ENCODE measurements at places on chromosomes 1 and 21.

DNA sequence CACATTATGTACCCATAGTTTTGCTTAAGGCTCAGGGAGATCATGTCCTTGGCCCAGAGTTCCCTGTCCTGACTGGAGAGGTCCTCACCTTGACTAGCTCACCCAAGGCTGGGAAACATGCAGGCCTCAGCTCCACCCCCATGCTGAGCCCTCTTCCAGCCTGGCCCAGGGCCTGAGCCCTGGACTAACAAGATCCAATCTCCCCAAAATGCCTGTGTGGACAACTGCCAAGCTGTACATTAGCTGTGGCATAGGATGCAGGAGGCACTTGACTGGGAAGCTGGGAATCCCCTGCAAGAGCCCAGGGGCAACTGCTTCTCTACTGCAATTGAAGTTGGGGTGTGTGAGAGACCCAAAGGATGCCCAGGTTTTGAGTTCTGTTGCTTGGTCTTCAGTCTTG is 2.1 kb downstream of the LINGO4 start:
- no peak for DNase-seq

GRCh38 chr1:105398909-105399308 is 1649.2 kb downstream of the AMY1C start:
- DNase-seq = no peak

DNA sequence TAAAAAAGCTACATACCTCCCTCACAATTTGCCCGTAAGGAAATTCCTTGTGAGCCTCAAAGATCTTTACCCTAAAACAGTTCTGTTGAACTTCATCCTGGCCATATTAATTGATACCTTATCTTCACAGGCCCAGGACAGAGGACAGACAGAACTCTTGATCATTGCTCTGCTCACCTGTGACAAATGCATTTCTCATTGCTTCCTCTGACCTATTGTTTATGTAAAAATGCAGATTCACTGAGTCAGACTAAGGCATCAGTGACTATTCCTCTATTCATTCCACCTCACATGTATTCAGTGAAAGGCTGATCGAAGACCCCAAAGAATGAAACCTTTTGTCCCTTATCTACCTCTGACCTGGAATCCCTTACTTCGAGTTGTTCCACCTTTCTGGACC is 61.0 kb downstream of the BACH1 start:
- DNase-seq = no peak

- no peak for DNase-seq
These were observed 30.8 kb downstream of the EPHX1 start for GRCh38 chr1:225840713-225841112.

DNA sequence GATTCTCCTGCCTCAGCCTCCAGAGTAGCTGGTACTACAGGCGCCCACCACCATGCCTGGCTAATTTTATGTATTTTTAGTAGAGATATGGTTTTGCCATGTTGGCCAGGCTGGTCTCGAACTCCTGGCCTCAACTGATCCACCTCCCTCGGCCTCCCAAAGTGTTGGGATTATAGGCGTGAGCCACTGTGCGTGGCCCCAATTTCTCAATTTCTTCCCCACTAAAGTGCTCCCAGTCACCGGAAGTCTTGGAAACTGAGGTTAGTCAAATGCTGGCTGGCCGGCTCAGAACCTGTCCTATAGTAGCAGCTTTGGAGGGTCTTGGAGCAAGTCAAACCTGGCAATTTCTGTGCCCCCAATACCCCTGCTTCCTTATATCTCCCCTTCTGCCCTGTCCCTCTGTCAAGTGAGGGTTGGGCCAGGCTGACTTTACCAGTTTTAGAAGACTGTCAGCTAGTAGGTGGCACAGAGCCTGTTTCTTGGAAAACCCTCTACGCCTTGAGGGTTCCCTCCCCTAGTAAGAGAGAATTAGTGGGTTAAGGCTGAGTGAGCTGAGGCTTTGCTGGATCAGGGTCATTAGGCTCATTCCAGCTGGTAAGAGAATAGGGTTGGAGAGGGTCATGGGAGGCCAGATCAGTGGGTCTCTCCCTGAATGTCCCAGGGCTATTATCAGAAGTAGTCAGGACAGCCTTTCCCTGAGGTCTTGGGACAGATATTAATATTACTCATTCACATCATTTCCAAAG is 8.3 kb upstream of the EPB41 start:
- no peak for DNase-seq

DNA sequence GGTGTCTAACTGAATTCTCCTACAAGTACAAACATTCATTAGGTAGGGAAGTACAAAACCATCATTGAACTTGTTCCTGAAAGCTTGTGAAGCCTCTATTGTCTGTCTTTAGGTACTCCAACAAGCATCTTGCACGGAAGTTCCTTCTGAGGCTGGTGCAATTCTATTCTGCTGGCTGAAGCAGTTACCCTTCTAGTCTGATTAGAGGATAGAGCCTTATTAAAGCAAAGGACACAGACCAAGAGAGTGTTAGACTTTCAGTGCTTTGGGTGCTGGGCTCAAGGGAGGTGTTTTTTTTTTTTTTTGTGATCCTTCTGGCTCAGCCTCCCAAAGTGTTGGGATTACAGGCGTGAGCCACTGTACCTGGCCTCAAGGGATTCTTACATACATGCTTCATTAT is 43.8 kb downstream of the HHAT start:
- DNase-seq = no peak

GRCh38 chr1:55204997-55205396 is 10.2 kb downstream of the USP24 start:
- no peak for DNase-seq

GRCh38 chr1:33045814-33046213 is 9.1 kb upstream of the AK2 start:
- no peak for DNase-seq
